ENCODE measurements at places on chromosomes 12 and 14.

GRCh38 chr14:76465664-76466063 lies 89.7 kb downstream of the ESRRB start:
- no peak for DNase-seq

DNA sequence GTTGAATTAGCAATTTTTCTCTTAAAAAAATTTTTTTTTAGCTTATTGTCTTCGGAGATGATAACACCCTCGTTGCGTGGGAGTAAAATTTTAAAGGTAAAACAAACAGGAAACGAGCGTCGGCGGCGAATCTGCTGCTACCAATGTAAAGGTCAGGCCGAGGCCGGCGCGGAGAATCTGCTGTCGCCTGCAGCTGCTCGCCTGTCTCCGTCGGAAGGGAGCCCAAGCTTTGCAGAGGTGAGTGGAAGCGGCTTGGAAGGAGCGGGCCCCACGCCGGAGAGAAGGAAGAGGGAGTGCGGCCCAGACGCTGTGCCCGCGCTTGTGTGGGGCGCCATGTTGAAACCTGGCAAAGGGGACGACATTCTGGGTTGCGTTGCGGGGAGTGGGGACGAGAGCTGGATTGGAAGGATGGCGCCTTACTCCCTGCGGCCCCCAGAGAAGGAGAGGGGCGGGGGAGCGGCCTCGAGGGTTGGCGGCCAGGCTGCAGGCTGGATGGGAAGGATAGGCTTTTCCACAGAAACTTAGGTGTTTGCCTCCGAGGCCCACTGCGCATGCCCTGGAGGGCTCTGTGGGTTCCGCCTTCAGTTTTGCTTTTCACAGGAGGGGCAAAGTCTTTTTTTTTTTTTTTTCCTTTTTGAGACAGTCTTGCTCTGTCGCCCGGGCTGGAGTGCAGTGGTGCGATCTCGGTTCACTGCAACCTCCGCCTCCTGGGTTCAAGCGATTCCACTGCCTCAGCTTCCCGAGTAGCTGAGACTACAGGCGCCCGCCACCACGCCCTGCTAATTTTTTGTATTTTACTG lies at the start of gene SNRNP35:
SNRNP35 (plus strand) TSS at position 160 of the 800 bp plus-strand sequence. CDS start 7,402 bp downstream, outside the sequence.
- peak; percentile 69 for DNase-seq

- no peak for DNase-seq
Observed at GRCh38 chr12:57760347-57760982, 5.6 kb downstream of the MARCHF9 start.

- no peak for DNase-seq
Observed at GRCh38 chr12:40158592-40159111, 52.8 kb upstream of the SLC2A13 start.

DNA sequence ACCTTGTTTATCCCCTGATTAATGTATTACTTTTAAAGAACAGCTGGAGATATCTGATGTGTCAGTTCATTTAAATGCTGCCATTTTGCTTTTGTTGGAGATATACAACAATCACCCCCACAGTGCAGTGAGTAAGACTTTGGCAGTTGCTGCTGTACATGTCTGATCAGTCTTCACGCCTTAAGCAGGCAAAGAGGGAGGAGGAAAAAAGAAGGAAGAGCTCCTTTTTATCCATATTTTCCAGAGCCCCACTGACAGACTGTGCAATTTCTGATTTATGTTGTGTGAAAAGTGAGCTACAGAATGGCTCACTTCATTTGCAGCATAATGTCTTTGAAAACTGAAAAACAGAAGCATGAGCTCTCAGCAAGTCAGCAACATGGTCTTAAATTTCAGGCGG lies 319.7 kb upstream of the LRIG3 start:
- DNase-seq: no peak

- DNase-seq: no peak
Observed at GRCh38 chr12:5581019-5581418, 149.1 kb downstream of the NTF3 start.

GRCh38 chr12:52187640-52188039 lies 4.2 kb downstream of the KRT80 start:
- DNase-seq: no peak

GRCh38 chr12:130667421-130667960 lies 48.6 kb downstream of the RIMBP2 start:
- no peak for DNase-seq

GRCh38 chr12:114694436-114695304 lies 10.7 kb upstream of the TBX3 start:
- no peak for DNase-seq

GRCh38 chr12:38601949-38602348 lies 285.4 kb downstream of the ALG10B start:
- DNase-seq: no peak

DNA sequence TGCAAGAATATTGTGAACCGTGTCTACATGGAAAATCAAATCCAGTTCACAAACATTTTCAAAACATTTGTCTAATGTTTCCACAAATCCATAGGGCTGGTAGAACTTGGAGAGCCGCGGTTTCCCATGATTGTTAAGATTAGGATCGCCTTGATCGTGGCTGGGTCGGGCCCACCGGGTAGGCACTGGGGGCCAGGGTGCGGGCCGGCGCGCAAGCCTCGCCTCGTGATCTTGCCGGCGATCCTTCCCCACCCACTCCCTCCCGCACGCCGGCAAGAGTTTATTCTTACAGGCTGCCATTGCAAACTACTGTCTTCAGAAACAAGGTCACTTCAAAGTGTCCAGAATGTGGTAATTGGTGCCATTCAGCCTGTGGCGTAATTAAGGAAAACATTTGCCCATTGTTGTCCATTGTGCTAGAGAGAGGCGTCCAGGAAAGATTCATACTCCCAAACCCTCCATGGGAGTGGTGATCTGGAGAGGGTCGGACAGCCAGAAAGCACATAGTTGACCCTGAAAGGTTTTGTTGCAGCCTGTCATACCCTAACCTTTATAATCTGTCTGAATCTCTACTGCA lies 95.5 kb downstream of the BORCS5 start:
- no peak for DNase-seq

DNA sequence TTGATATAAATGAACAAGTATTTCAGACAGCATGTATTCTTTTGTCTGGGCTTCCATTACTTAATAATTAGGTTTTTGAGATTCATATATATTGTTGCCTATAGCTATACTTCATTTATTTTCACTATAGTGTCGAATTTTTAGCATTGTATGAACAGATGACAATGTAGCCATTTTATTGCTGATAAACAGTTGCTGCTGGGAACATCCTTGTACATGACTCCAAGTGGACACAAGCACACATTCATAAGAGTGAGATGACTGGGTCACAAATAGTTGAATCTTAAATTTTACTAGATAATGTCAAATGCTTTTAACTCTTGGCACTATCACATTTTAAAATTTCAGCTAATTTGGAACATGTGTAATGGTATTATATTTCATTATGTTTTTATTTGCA lies 19.3 kb upstream of the PHC1 start:
- DNase-seq: no peak

DNA sequence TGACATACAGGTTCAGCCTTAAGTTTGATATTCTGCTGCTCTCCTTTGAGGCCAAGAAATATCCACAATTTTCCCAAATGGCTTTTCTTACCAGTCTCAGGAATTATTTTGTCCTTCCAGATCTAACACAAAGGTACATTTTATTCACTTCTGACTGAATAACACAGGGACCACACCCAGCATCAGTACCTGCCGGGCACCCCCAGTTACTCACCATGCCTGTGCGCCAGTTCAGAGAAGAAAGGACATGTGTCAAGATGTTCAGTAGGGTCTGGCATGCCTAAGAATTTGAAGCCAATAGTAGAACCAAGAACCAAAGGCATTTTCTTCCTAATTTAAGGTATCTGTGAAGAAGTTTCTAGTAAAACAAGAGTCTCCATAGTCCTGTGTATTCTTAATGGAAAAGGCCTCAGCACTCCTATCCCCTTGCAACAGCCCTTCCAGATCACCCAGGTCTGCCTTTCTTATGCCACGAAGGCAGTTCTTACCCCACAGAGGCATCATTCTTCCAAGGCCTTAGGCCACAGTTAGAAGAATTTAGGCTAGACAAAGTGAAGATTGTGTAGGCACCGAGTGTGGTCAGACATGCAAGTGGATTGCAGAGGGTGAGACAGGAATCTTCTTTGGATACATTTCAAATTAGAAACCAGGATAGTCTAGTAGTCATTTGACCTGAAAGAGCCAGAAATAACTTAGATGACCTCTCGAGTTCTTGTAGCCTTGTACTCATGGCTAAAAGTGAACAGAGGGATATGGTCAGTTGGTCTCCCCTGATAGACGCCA lies 140.1 kb upstream of the HIF1A start:
- DNase-seq: no peak

GRCh38 chr12:109793411-109793810 lies 39.8 kb downstream of the TRPV4 start:
- DNase-seq: no peak

DNA sequence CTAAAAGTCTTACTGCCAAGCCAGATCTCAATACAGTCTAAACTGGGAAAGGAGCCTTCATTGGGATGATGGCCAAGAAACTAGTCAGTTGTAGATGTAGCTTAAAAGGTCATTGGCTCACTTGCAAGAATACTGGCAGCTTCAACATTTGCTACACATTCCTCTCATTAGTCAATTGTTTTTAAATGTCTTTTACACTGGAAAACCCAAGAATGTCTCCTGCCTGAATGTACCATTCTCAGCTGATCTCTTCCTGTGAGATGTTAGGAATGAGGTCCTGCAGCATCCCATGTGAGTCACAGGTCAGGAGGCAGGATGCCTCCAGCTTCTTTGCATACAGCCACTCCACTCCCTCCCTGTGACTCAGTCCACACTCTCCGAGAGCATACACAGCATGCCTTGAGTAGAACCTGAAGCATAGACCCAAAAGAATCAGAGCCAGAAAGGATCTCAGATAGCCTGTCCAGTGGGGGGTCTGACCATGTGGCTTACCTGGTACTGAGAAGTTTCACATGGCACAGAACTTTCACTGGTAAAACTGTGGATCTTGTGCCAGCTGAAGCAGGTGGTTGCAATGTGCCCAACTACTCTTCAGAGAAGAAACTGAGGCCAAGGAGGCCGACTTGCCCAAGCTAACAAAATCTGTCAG lies 56.0 kb upstream of the HECTD1 start:
- DNase-seq: peak; percentile 94

Measured in HTR-8/SVneo (cell line).